ENCODE measurements at places on chromosomes 7 and 10.

- DNase-seq = peak; percentile 95
These were observed at the start of gene CCAR1 for GRCh38 chr10:68720793-68721672. Gene CCAR1 (plus strand): TSS chr10:68721239. CDS start chr10:68722505, 1,266 bp downstream.

DNA sequence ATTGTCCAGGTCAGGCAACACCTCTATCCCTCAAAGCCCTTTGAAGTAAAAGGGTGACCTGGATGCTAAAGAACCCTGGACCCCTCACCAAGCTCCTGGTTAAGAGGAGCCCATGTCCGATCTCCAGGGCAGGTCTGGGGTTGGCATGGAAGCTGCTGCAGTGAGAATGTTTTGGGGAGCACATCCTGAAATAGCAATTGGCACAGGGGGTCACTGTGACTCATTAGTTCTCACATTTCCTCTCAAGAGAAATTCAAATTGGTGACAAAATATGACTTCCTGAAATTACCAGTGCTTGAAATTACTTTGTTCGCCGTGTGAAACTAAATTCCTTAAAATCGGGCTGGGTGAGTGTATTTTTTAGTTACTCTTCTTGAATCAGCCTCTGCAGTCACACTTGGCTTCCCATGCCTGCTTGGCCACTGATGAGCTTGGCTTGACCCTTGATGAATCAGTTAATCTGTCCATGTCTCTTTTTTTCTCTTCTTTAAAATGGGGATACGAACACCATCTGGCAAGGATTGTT is 18.8 kb upstream of the ARHGAP22 start:
- DNase-seq = no peak

GRCh38 chr7:69259445-69259844 is 338.8 kb upstream of the AUTS2 start:
- DNase-seq = no peak

GRCh38 chr7:157111311-157111710 is 27.4 kb upstream of the UBE3C start:
- no peak for DNase-seq

DNA sequence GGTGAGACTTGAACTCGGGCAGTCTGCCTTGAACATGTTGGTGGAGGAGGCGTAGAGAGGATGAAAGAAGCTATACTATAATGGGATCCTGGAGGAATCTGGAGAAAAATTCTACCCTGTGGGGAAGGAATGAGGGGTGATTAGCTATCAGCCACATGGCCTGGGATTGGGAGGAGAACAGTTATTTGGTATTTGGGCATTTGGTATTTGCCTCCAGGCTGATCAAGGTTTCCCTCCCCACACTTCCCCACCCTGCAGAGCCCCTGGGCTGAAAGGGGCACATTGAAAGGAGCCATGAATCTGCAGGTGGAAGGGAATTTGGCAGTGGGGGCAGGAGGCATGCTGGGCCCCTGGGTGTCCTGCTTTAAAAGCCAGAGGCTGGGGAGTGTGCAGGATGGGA is 235.3 kb downstream of the INHBA start:
- DNase-seq = no peak
